Activated T-cell treated with anti-CD3 and anti-CD28 coated beads for 48 hours (primary cell): ENCODE measurements at places on chromosomes 12 and 14.

GRCh38 chr12:124835656-124836410 is 27.8 kb downstream of the SCARB1 start:
- no peak for DNase-seq

DNA sequence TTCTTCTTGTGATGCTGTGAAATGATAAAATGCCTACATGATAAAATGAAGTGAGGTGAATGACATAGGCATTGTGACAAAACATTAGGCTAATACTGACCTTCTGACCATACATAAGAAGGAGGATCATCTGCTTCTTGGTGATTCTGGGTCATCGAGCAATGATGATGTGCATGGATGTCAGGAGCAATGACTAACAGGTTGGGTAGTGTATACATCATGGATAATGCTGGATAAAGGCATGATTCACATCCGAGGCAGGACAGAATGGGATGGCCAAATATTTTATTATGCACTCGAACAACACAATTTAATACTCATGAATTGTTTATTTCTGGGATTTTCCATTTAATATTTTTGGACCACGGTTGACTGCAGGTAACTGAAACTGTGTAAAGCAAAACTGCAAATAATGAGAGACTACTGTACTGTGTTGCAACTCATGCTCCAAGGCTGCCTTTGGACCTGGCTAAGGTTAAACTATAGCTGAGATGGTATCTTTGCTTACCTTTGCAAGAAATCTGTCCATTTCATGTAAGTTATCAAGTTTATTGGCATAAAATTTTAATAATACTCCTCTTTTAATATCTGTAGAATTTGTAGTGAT is 7.6 kb upstream of the SLC25A21 start:
- DNase-seq = no peak

DNA sequence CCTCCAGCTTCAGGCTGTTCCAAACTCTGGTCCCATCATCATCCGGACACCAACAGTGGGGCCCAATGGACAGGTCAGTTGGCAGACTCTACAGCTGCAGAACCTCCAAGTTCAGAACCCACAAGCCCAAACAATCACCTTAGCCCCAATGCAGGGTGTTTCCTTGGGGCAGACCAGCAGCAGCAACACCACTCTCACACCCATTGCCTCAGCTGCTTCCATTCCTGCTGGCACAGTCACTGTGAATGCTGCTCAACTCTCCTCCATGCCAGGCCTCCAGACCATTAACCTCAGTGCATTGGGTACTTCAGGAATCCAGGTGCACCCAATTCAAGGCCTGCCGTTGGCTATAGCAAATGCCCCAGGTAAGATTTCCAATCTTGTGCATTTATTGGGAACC is 3.3 kb downstream of the SP1 start:
- DNase-seq = no peak

DNA sequence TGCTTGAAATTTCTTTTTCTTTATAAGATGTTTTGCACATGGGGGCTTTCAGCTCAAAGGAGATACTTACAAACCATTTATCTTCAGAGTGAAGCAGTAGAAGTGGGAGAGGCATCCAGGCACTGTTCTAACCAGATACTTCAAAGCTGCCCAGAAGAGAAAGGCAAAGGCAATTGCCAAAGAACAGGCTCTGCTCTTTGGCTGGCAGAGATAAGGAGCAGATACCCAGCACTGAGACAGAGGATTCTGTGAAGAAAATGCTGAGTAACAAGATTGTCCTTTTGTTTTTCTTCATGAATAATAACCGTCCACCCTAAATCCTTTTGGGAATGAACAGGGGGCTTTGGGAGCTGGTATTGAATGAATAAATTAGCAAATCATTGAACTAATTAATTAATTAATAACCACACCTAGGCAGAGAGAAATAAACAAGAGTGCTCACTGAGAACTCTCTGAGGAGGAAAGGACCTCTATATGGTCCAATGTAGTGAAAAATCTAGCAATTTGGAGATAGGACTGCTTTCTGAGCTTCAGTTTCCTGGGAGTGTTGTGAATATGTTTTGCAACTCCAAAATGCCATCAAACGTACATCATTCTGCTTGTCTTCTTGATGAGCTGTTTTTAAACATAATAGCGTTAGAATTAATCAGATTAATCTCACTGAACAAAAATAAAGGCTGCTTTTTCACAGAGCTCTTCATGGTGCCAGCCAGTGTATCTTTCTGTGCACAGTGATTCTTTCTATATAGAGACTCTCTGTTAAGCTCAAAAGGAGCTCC is 192.8 kb upstream of the AMIGO2 start:
- DNase-seq = no peak

DNA sequence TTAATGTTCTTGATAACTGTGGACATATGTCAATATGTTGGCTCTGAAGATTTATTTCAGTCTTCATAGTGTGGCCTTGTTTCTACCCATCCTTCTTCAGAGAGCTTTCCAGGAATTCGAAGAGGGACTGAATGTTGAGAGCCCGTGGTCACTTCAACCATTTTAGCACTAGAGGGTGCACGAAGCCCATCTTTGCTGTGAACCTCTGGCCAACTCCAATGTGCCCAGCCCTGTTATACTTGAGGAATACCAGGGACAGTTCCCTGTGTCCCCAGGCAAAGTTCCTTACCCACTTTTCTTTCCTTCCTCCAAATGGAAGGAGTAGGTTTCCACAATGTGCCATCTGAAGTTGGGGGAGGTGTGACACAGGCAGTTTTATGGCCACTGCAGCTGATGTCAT is 603.5 kb downstream of the RPL10L start:
- no peak for DNase-seq

DNA sequence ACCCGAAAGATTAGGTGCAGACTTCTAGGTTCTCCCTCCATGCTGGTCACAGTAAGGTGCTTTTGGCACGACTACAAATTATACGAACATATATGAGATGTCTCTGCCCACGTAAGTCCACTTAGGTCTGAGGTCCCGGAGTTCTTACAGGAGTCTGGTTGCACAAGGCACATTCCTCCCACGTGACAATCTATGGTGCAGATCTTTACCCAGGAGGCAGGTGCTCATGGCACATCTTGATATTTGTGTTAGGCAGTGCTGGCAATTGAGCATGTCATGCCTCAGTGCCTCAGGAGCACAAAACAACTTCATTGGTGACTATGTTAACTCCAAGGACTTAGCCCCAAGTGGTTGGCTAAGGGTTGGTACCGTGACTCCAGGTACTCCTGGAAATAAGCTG is 92.0 kb upstream of the AMN1 start:
- DNase-seq = no peak

DNA sequence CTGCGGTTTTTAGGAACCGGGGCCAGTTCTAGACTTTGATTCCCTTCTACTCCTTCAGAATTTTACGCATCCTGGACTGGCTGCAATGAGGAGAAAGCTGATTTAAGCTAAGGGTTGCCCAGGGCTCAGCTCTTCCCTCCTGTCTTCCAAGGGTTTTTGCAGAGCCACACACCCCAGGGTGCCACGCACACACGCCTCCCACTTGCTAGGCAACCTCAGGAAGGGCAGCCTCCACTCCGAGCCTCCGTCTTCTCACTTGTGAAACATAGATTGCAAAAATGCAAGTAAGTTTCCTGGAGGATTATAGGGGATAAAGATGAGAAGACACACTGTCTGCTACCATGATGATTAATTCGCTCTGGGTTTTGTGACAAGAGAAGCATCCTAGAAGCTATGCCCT is 31.7 kb downstream of the NOS1 start:
- DNase-seq = no peak

- DNase-seq = no peak
These were observed 4.3 kb upstream of the BRMS1L start for GRCh38 chr14:35821564-35822411.

GRCh38 chr14:60965402-60965801 is 15.5 kb downstream of the TRMT5 start:
- no peak for DNase-seq

GRCh38 chr12:64621257-64621942 is 11.1 kb downstream of the RASSF3 start:
- DNase-seq = no peak

GRCh38 chr14:77026930-77027537 is 1.5 kb downstream of the IRF2BPL start:
- no peak for DNase-seq
